Aortic smooth muscle cell (primary cell): ENCODE measurements at places on chromosomes 16 and 17. TPM values are rescaled to one million over a fixed set of nuclear protein-coding genes. Genes with fewer than 3 reads are reported as not detected.

The TMEM100 gene
- total RNA-seq = 0.25 and 1.2 TPM in 2 replicates

The IGSF6 gene
- not detected in 2 replicates for total RNA-seq

The MMP28 gene
- 0.12 and 0.79 TPM in 2 replicates for total RNA-seq

The SLC16A13 gene
- 0.12 and 0.13 TPM in 2 replicates for total RNA-seq

The FOXJ1 gene
- not detected in 2 replicates for total RNA-seq
